ENCODE measurements at places on chromosomes 1 and 21.
A peak's percentile ranks its signal among the peaks of the same experiment; 100 is the strongest.

DNA sequence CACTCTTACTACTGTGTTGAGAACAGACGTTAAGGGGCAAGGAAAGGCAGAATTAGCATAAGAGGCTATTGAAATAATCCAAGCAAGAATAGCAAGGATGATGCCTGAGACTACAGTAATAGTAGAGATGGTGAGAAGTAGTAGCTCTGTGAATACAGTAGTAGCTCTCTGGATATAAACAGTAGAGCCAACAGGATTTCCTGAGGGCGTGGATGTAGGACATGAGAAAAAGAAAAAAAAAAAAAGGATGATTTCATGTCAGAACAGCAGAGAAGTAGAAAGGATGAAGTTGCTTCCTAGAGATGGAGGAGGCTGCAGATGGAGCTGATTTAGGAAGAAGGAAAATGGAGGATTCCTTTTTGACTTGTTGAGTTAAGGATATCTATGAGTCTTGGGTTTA, 112.3 kb downstream of the OMA1 start:
- no peak for DNase-seq

DNA sequence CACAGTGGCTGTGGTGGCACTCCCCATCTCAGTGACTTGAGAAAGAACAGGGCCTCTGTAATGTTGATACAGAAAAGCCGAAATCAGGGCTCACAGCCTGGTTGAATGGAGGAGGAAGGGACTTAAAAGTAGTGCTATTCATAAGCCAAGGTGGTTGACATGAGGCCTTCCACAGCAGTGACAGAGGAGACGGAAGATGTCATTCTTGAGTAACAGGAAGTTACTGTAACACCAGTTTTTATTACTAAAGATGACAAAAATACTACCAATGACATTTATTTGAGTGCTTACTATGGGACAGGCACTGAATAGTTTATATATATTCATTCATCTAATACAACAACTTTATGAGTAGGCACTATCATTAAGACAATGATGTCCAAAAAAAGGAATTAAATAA, 52.8 kb upstream of the GNG12 start:
- DNase-seq: no peak

DNA sequence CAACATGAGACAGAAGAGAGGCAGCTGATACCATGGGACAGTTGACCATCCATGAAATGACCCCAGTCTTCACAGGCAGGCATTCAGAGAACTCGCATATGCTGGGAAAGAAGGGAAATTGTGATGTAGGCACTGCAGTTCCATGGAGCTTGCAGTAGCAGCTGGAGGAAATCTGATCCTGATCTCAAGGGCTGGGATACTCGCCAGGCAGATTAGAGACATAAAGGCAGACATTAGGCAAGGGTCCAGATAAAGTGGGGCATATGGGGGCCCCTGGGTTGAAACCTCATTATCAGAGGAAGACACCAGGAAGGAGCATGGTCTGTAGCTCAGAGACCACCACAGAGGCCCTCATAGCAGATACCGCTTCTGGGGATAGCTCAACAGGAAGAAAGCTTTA, 48.7 kb upstream of the TNR start:
- no peak for DNase-seq

- peak; percentile 58 for DNase-seq
Measured at GRCh38 chr1:224052772-224053171, 61.1 kb upstream of the FBXO28 start.

DNA sequence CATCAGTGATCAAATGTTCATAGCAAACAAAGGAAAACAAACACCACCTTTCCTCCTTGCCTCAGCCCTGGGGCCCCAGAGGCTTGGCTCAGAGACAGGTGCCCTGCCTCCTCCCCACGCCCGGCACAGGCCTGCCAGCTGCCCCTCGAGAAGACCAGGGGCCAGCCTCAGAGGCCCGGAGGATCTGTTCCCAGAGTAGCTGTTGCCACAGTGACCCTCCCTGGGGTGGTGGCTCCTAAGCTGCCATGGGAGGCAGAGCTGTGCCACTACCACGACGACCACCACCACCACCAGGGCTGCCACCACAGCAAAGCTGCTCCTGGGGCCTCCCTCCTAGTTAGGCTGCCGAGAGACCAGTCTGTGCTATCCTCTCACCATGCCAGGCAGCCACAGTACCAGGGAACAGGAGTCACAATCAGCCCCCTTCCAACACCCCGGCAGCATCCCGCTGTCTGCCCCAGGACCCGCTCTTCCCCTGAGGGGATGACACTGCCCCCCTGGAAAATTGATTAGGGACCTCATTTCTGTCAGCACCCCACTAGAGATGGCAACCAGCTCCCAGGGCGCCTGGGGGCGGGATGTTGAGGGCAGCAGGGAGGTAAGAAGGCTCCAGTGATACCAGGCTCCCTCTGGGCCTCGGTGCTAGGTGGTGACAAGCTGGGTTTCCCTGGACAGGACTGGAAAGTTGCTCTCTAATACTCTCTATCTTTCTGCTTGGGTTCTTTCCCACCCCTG, 30.5 kb downstream of the KCNC4 start:
- DNase-seq: no peak

DNA sequence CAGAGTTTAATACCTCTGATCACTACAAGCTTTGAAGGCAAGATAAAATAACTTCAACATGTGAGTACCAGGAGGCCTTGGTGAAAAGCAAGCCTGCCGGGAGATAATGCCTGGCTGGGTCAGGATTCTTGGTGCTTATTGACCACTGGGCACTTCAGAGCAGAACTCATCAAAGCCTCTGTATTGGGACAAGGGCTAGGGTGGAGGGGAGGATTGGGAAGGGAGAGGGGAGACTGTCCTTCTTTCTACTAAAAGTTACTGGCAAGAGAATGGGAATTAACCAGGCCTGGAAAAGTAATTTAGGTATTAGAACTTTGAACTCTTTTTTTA, 35.2 kb downstream of the NEK2 start:
- DNase-seq: no peak

GRCh38 chr1:4307468-4307845, 347.0 kb upstream of the AJAP1 start:
- no peak for DNase-seq

- DNase-seq: no peak
Measured at GRCh38 chr1:41484402-41485241, at the start of gene EDN2. Gene EDN2 (minus strand): TSS chr1:41484683. CDS start chr1:41484601, 82 bp downstream.

GRCh38 chr21:34513129-34513675, 1.2 kb upstream of the KCNE1 start:
- no peak for DNase-seq
